Nucleus accumbens (tissue), 56 donors: ENCODE measurements at places on chromosomes 6 and 20.

- DNase-seq, result peak; percentile 16
These were observed 1.5 kb upstream of the GMEB2 start for GRCh38 chr20:63628246-63628975.

- no peak for DNase-seq
These were observed 37.2 kb downstream of the GTF2H5 start for GRCh38 chr6:158205169-158205944.

GRCh38 chr6:56222499-56222898 is 24.9 kb downstream of the COL21A1 start:
- no peak for DNase-seq

GRCh38 chr6:16633961-16634360 is 127.3 kb downstream of the ATXN1 start:
- DNase-seq, result no peak

GRCh38 chr6:150142097-150142669 is 661 bp upstream of the PPP1R14C start:
- no peak for DNase-seq

GRCh38 chr20:44279228-44279627 is 31.8 kb downstream of the FITM2 start:
- no peak for DNase-seq

- no peak for DNase-seq
These were observed 712.1 kb downstream of the EPM2A start for GRCh38 chr6:145023116-145023726.

- DNase-seq, result no peak
These were observed 76.5 kb upstream of the TOP1 start for GRCh38 chr20:40952136-40952535.

GRCh38 chr20:60587986-60588385 is 629.8 kb downstream of the CDH26 start:
- DNase-seq, result no peak

- no peak for DNase-seq
These were observed 31.9 kb downstream of the ZBTB2 start for GRCh38 chr6:151359486-151359885.

- no peak for DNase-seq
These were observed 56.6 kb upstream of the TRAF3IP2 start for GRCh38 chr6:111662072-111662793.
